Activated CD4-positive, CD25-positive, alpha-beta regulatory T cell (primary cell): ENCODE measurements at places on chromosomes 3 and 15.

DNA sequence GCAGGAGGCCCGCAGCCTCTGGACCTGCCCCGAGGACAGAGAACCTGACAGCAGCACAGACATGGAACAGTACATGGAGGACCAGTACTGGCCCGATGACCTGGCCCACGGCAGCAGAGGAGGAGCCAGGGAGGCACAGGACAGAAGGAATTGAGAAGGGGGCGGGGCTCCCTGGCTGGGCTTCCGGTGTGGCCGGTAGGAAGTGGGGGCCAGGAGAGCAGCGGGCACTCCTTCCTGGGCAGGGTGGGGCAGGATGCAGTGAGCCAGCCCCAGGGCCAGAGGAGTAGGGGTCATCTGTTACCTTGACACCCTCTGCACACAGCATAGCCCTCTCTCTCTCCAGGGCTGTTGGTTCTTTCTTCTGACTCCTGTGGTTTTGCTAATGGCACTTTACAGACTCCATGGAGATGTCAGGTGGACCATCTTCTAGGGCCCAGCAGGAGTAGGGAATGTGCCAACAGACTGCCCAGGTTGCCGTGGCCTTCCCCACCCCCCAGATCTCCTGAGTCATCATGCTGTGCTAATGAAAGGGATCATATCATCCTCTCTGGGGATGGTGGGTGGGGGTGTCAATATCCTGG is 8.6 kb upstream of the ISG20 start:
- DNase-seq, result no peak

GRCh38 chr3:81277853-81278252 is 483.6 kb downstream of the GBE1 start:
- DNase-seq, result no peak

- no peak for DNase-seq
Observed at GRCh38 chr3:30672959-30673358, 66.6 kb downstream of the TGFBR2 start.

- no peak for DNase-seq
Observed at GRCh38 chr15:50134524-50135024, 15.5 kb upstream of the ATP8B4 start.

- peak; percentile 28 for DNase-seq
Observed at GRCh38 chr3:9503283-9503682, 50.3 kb downstream of the LHFPL4 start.

- DNase-seq, result no peak
Observed at GRCh38 chr3:192847941-192848340, 69.7 kb downstream of the MB21D2 start.

GRCh38 chr3:38980938-38981337 is 70.8 kb downstream of the SCN11A start:
- no peak for DNase-seq

DNA sequence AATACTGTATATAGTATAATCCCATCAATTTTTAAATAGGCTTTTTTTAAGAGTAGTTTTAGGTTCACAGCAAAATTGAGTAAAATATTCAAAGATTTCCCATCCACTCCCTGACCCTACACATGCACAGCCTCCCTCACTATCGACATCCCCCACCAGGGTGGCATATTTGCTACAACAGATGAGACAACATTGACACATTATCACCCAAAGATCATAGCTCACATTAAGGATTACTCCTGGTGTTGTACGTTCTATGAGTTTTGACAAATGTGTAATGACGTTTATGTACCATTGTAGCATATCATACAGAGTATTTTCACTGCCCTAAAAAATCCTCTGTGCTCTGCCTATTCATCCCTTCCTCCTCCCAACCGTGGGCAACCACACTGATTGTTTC is 39.3 kb downstream of the LHFPL4 start:
- DNase-seq, result no peak

DNA sequence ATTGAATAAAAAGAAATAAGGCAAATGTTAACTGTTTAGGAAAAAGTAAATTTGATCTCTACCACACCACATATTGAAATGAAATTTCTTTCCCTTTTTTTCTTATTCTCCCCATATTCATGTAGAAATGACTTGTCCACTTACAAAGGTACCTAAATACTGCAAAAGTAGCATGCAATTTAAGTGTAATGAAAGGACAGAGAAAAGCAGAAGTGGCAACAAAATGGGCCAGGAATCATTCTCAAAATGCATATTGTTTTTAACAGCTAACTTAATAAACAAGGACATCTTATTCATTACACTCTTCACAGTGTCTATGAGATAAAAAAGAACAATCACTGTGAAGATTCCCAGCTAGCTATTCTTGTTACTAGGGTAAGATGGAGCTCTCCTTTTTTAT is 40.6 kb upstream of the FGF7 start:
- DNase-seq, result no peak

- no peak for DNase-seq
Observed at GRCh38 chr15:53611145-53611920, 148.1 kb downstream of the WDR72 start.

DNA sequence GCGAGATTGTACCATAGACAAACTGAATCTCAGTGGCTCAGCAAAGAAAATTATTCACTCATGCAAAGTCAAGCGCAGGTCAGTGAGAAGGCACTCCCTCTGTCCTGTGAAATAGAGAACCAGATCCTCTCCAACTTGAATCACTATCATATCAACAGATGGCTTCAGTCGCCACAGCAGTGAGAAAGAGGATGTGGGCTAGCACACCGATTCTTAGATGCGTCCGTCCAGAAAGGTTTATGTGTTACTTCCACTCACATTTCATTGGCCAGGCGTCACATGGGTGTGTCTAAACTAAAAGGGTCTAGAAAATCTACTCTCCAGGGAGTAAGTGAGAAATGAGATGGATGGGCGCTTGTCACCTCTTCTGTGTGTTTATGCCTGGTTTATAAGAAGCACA is 141.6 kb upstream of the KBTBD8 start:
- DNase-seq, result no peak

DNA sequence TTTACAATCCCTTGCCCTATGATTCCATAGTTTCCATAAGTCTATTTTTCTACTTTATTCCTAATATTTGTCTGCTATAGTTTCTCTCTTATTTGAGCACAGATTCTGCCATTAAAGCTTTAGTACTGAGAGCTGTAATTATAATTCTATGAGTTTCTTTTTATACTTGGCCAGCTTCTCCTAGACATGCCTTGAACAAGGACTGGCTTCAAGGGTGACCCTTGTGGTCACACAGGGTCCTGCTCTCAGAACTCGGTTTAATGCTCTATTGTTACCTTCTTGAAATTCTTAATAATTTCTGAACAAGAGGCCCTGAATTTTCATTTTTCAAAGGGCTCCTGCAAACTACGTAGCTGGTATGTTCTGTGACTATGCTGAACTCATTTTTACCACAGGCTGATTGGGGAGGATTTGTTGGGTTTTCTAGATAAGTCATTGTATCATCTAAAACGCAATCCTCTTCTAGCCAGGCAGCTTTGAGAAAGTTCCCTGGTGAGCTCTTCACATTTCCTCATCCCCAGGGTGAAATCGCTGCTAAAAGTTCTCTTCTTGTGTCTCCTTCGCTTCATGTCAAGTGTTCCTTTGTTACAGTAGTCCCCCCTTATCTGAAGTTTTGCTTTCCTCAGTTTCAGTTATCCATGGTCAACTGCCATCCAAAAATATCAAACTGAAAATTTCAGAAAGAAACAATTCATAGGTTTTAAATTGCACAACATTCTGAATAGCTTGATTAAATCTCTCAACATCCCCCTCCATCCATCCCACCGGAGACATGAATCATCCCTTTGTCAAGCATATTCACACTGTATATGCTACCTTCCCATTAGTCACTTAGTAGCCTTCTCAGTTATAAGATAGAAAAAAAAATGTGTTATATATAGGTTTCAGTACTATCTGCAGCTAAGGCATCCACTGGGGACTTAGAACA is 12.6 kb upstream of the PLCL2 start:
- no peak for DNase-seq

- no peak for DNase-seq
Observed at GRCh38 chr3:71997066-71997653, 212.2 kb upstream of the PROK2 start.

GRCh38 chr3:31242026-31242960 is 290.4 kb upstream of the STT3B start:
- DNase-seq, result no peak

DNA sequence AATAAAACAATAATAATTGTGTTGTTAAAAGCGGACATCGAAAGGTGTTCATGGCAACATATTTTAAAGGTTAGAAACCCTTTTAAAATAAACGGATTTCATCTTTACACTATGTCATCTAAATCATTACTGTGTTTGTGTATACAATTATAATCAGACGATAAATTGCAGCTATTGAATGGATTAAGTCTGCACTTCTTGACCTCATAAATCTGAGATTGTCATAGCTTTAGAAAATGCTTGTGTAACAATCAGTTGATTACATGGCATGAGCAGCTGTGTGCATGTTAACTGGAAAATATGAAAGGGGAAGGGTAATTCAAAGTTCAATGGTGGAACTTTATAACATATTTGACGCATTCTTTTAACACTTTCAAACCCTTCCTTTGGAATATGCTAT is 152.4 kb upstream of the MDFIC2 start:
- DNase-seq, result no peak

DNA sequence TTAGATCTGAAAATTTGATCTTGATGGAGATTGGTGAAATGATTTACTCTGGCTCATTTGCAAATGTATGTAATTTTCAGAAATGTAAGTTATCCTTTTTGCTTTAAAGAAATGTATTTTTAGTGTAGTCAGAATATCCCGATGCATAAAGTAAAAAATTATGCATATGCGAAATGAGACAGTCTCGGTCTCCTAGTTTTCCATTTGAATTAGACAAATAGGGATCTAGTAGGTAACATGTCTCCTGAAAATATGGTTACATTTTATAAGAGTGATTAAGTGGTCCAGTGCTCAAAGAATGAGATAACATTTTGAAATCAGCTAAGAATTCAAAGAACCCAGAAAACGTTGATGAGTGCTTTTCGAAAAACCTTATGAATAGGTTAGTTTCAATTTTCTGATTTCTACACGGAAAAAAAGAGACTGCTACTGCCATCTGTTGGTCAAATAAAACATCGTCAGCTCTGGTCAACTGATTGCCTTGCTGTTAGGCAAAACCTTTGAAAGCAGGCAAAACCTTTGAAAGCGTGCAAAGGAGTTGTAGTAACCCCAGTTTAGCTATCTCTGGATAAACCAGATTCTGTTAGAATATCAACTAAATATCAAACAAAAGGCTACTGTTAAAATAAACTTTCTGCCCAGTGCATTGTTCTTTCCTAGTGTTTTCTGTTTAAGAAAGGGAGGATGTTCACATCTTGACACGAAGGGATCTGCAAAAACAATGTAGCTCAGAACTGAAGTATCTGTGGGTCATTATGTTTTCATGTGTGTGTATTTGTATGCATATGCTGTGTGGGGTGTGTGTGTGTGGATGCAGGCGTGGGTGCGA is 59.3 kb upstream of the CHMP2B start:
- DNase-seq, result no peak

DNA sequence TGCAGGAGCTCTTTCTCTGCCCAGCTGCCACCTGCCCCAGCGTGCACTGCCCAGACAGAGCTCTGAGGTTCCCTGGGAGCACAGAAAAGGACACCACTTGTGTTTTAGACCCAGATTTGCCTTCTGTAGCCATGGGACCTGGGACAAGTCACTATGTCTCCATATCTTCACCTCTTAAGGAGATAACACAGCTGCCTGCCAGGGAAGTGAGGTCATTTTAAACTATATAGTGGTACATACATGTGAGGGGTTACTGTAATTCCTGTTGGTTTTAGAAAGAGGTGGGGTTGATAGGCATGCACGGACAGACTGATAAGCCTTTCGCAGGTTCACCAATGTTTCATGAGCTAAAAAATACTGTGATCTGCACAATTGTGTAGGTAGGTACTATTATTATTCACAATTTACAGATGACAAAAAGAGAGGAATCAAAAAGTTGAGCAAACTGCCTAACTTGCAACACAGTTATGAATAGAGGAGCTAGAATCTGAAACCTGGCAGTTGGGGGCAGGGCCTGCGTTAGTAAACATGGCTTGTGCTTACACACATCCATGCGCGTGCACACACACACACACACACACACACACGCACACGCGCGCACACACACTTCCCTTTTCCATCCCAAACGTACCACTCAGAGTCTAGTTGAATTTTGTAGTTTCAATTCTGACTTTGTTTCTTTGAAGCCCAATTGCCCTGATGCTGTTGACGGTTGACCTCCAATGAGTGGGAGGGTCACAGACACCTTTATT is 193.6 kb downstream of the FAM43A start:
- no peak for DNase-seq

DNA sequence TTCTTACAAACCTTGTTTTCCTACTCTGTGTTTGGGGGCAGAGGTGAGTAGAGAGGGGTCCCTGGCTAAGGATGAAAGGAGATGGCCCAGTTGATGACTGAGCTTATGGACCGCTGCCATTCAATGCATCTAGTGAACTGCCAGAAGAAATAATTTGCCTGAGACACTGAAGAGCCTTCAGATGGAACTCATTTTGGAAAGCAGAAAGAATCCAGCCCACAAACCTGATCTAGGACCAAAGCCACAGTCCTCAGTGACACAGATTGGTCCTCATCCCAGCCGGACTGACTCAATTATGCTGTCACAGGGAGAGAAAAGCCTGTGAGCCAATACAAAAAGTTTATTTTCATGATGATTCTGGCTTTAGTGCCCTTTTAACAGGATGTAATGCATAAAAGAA is 82.7 kb downstream of the CD47 start:
- no peak for DNase-seq

GRCh38 chr3:104347291-104347690 is 1019.4 kb upstream of the ALCAM start:
- no peak for DNase-seq

- no peak for DNase-seq
Observed at GRCh38 chr3:14595561-14595960, 55.4 kb upstream of the GRIP2 start.

GRCh38 chr3:99972380-99973104 is 141.8 kb downstream of the FILIP1L start:
- no peak for DNase-seq

DNA sequence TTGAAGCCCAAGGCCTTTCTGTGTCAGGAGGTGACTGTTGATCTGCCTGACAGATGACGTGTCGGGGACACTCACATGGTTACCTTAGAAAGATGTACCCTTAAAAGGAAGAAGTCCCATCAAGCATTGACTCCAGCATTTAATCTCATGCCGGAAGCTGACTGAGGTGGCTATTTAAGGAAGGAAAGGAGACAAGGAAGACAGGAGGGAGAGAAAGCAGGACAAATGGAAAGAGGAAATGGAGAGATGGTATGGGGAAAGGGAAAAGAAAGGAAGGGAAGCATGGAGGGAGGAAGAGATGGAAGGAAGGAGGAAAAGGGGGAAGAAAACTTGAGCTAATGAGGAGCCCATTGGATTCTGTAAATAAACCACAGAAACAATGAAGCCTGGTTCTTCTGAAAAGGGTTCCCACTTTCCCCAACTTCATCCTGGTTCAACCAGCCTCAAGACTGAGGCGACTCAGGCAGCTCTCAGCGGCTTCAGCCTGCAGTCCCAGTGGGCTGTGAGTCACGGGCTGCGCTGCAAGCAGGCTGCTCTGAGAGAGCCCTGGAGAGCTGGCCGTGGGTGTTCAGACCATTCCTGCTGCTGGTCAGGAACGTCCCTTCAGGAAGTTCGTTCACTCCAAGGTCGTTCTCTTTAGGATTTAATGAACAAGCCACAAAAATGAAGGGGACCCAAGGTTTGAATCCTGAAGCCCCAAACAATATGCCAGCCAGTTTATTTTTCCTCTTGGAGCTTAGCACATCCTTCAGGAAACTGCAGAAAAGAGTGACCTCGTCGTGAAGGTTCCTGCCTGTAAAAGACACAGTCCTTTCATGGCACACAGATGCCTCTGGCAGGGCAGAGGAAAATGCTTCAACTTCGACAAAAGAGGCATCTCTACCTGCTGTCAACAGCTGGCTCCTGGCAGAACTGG is 69.6 kb upstream of the THBS1 start:
- no peak for DNase-seq

GRCh38 chr15:59306520-59307164 is 66.0 kb downstream of the MYO1E start:
- DNase-seq, result no peak
